ENCODE measurements at places on chromosomes 6 and 20.

GRCh38 chr6:130675072-130675471 lies 152.1 kb upstream of the SMLR1 start:
- DNase-seq: no peak

DNA sequence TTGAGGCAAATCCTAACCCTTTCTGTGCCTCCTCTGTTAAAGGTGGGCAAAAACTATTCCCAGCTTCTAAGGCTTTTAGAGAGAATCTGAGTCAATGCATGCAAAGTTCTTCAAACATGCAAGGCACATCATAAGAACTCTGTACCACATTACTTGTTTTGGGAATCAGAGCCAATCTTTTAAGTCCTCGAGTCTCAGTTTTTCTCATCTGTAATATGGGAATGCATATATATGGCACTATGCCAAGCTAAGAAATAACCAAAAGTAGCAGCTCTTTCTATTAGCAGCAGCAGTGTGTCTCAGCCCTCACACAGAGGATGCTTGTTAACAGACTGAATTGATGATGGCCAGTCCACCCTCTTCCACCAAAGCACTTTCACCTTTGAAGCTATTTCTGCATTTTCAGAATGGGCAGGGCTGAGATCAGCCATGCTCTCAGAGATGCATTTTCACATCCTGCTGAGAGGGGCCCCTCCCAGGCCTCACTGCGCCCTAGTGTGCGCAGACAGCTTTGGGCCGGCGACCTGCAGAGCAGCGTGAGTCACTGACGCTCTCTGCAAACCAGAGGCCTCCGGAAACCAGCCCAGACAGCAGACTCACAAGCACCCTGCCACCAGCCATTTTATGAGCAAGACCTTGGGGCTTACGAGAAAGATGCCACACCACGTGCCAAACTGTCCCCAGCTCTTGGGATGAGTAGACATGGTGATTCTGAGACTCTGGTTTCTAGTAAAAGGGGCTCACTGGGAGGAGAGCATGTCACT lies 138.0 kb downstream of the NFATC2 start:
- peak; percentile 90 for DNase-seq

DNA sequence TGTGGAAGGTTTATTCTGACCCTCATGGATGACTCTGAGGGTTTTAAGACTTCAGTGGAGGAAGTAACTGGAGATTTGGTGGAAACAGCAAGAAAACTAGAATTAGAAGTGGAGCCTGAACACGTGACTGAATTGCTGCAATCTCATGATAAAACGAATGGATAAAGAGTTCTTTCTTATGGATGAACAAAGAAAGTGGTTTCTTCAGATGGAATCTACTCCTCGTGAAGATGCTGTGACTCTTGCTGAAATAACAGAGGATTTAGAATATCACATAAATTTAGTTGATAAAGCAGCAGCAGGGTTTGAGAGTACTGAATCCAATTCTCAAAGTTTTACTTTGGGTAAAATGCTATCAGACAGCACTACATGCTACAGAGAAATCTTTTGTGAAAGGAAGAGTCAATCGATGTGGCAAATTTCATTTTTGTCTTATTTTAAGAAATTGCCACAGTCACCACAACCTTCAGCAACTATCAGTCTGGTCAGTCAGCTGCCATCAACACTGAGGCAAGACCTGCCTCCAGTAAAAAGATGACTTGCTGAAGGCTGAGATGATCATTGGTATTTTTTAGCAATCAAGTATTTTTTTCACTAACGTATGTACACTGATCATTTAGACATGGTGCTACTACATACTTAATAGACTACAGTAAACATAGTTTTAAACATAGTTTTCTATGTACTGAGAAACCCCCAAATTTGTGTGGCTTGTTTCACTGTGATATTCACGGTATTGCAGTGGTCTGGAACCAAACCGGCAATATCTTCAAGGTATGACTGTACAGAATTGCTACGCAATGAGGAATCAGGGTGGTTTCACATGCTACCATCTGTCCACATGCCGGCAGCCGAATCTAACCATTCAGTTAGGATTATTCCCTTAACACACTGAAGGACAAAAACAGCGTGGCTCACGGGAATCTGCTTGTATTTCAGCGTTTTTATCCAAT lies 149.0 kb downstream of the MYB start:
- DNase-seq: no peak

DNA sequence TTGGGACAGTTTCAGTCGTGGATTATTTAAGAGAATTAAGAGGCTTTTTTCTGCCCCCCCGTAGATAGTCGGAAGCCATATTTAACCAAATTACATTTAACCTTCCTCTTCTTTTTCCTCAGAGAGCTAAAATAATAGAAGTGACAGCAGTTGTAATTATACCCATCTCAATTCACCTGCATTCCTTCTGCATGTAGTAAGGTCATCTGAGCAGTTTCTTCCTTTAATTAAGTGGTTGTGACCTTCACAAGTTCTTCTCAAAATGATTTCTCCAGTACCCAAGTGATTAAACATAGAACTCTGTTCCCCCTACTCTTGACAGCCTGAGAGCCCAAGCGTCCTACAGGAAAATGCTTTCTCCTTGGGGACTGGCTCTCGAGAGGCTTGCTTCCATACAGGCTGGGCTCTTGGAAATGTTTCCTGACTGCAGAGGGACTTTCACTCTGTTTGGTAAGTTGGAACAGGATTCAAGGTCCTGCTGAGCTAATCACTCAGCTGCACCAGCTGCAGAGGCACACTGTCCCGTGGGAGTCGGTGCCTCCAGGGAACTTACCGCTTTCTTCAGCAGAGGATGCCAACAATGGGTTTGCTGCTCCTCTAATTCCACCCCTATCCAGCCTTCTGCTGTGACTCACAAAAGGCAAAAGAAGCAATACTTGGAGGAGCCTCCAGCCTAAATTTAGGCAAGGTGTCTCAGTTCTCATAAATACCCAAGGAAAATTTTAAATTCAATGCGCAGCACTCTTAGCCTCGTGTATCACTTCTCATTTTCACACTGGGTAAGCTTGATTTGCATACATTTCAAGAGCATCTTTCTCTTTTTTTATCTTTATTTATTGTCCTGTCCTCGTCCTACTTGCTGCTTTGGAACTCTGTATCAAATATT lies 414.9 kb downstream of the KIF16B start:
- DNase-seq: no peak

DNA sequence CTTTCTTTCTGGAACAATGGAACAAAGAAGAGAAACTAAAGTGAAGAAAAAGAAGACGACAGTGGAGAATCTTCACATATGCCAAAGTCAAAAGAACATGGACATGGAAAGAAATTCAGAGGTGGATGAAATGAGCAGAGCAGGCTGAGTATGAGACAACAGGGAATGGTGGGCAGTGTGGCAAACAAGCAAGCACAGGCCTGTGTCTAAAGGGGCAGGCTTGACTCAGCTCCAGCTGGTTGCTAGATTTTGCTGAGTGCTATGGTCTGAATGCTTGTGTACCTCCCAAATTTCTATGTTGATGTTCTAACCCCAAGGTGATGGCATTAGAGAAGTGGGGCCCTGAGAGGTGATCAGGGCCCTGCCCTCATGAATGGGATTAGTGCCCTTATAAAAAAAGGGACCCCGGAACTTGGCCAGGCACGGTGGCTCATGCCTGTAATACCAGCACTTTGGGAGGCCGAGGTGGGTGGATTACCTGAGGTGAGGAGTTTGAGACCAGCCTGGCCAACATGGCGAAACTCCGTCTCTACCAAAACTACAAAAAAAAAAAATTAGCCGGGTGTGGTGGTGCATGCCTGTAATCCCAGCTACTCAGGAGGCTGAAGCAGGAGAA lies 49.6 kb downstream of the ZMYND8 start:
- no peak for DNase-seq

DNA sequence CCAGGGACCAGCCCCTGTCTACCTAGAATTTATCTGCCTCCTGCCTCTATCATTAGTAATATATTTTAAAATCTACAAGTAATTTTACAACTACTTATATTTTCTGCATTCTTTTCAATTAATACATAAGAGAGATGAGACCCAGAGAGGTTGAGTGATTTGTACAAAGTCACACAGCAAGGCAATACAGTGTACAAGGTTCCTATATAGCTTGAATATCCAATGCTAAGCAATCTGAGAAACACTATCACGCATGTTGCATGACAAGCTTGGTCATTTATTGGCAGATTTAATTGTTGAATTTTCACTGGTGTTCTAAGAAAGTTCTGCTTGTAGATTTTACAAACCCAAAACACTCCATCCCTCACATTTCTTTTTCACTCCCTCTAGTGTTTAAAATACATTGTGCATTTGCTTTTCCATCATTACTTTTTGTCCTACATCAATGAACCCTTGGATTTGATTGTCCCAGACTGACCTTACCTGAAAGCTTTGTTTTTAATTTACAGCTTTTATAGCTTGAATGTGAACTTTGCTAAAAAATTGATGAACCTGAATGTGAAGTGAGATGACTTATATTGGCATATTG lies 520.9 kb upstream of the CITED2 start:
- DNase-seq: no peak

Measured in activated CD4-positive, alpha-beta T cell treated with anti-CD3 and anti-CD28 coated beads for 48 hours (primary cell).